T-helper 2 cell treated with Interferon-gamma antibody and Interleukin-4, amounts not matched to agents 100 ng/mL and 5 ng/mL, for 36 hours (primary cell): ENCODE measurements at places on chromosomes 6 and 20. TPM values are rescaled to one million over a fixed set of nuclear protein-coding genes. Genes with fewer than 3 reads are reported as not detected.

Gene DEFB132
- total RNA-seq: not detected in 2 replicates

Gene TFAP2C
- total RNA-seq: not detected in 2 replicates

Gene JPH2
- not detected in 2 replicates for total RNA-seq

Gene KIF25
- total RNA-seq: not detected in 2 replicates

Gene TRIM38
- 24.9 and 25.2 TPM in 2 replicates for total RNA-seq

Gene XKR7
- total RNA-seq: 0.05 TPM in 2 replicates

Gene LGSN
- total RNA-seq: 0.07 TPM in 1 of 2 replicates, not detected in the other

Gene LTA
- total RNA-seq: 29.4 and 30.0 TPM in 2 replicates

Gene PLAGL2
- 30.3 and 30.9 TPM in 2 replicates for total RNA-seq

Gene POFUT1
- 28.8 and 30.0 TPM in 2 replicates for total RNA-seq

Gene NRSN1
- not detected in 2 replicates for total RNA-seq

Gene SIRPB2
- total RNA-seq: not detected in 2 replicates

Gene DBNDD2
- total RNA-seq: 10.6 and 10.9 TPM in 2 replicates

Gene PRDM13
- total RNA-seq: not detected in 2 replicates

Gene KCNK5
- 10.9 and 11.0 TPM in 2 replicates for total RNA-seq

Gene MUCL3
- total RNA-seq: not detected in 2 replicates

Gene BYSL
- total RNA-seq: 38.5 and 39.5 TPM in 2 replicates

Gene CDH4
- 0.05 TPM in 1 of 2 replicates, not detected in the other for total RNA-seq

Gene COL11A2
- total RNA-seq: 0.59 and 0.77 TPM in 2 replicates

Gene TRAPPC3L
- not detected in 2 replicates for total RNA-seq

Gene PCSK2
- total RNA-seq: not detected in 2 replicates

Gene BPIFB2
- total RNA-seq: not detected in 2 replicates

Gene KCNK15
- total RNA-seq: not detected in 2 replicates

Gene SPATA25
- 0.52 and 1.0 TPM in 2 replicates for total RNA-seq

Gene TMEM217
- total RNA-seq: 2.9 and 3.0 TPM in 2 replicates
